ENCODE measurements at places on chromosomes 2 and 18. TPM values are rescaled to one million over a fixed set of nuclear protein-coding genes. Genes with fewer than 3 reads are reported as not detected.

ONECUT2 gene
- total RNA-seq, result not detected

GRCh38 chr2:190844700-190845401, 35.8 kb upstream of the GLS start:
- DNase-seq, result no peak

DNA sequence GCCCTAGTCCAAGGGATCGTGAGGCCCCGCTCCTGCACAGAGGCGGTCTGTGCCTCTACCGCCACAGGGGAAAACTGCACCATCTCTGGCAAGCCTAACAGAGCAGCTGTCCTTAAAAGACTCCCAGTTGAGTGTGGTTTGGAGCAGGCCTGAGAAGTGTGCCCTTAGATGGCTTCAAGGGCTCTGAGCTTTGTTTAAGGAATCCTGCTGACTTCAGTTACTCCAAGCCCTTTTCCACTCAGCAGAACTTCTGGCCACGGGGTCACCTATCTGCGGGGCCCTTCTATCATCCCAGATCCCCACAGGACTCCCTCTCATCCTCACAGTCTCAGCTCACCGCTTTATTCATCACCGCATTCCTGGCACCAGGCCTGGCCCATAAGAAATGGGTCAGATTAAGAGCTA, 131.5 kb downstream of the CCDC74A start:
- no peak for DNase-seq

GRCh38 chr2:220533485-220533884, 906.1 kb downstream of the SLC4A3 start:
- DNase-seq, result no peak

CSRNP3 gene
- not detected for total RNA-seq

GAREM1 gene
- 0.30 TPM for total RNA-seq

LHCGR gene
- total RNA-seq, result not detected

DNA sequence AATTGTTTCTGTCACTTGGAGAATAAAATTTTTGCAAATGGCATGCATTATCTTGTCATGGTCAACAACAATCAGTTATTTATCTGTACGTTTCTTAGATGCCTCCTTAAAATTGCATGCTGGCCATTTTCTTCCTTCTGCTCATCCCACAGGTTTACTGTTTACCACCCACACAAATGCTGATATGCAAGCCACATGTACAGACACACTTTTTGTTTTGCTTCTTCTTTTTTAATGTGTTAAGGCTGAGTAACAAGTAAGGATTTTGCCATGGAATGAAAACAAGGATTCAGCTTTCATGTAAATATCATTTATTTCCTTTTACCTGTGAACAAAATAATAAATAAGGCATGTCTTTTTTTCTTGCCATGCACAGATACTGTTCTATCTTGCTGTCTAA, 1077.1 kb upstream of the ZEB2 start:
- DNase-seq, result no peak

TEX44 gene
- not detected for total RNA-seq

AFF3 gene
- total RNA-seq, result 20.8 TPM

GRCh38 chr2:30226144-30227032, 4.9 kb upstream of the LBH start:
- DNase-seq, result no peak

GRCh38 chr2:217038001-217038400, 178.1 kb upstream of the TNP1 start:
- DNase-seq, result no peak

GRB14 gene
- not detected for total RNA-seq
